ENCODE measurements at places on chromosomes 3 and 15. TPM values are rescaled to one million over a fixed set of nuclear protein-coding genes. Genes with fewer than 3 reads are reported as not detected.

The ACKR4 gene
- not detected for total RNA-seq

DNA sequence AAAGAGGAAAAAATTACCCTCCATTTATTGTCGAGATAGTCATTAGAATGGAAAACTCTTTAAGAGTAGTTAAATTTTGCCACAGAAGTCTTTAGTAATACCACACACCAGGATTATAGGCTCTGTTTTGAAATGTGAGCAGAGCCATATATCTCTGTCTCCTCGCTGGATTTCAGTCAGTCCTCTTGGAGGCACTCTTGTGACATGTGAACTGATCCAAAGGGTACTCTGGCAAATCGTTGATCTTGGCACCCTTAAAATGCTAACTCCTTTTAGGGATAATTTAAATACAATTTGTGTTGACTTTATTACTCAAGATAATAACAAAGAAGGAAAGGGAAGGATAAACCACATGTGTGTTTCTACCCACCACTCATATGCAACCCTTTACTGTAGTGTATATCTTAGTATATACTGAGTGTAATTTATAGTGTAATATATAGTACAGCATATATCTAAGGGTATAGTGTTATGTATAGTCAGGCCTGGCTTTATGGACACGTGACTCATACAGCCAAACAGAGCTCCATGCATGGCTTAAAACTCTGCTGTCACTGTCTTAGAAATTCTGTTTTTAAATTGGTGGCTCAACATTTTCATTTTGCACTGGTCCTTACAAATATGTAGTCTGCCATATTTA, 12.3 kb upstream of the KPNA4 start:
- peak; percentile 27 for DNase-seq

DNA sequence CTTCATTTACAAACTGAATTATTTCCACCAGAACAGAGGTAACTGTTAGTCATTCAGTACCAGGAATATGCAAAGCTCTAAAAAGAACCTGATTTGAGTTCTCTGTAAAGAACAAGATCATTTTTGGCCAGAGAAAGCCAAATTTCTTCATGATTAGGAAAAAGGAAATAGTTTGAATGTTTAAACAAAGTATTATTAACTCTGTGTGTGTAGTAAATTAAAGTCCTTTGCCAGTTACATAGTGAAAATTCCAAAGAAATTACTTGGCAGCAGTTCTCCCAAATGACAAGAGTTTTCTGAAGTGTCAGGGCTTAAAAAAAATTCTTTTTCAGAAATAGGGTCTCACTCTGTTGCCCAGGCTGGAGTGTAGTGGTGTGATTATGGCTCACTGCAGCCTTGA, 24.5 kb downstream of the QTRT2 start:
- no peak for DNase-seq

GRCh38 chr3:48544141-48544540, 12.5 kb downstream of the PFKFB4 start:
- DNase-seq = no peak

The C3orf70 gene
- total RNA-seq = 1.3 TPM

DNA sequence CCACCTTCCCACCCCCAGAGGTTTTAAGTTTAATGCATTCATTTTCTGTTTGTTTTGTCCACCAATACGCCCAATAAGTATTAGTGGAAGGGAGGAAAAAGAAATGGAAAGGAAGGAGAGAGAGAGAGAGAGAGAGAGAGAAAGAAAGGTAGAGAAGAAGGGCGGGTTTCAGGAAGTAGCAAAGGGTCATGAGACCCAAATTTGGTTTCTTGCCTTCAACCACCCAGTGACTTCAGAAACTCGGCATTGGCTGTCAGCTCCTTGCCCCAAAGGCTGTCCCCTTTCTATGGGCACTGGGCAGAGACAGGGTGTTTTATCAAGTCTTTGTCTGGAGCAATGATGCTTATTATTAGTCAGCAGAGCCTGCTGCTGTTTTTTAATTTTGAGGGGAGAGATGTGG, 13.5 kb upstream of the NR1D2 start:
- DNase-seq = no peak

DNA sequence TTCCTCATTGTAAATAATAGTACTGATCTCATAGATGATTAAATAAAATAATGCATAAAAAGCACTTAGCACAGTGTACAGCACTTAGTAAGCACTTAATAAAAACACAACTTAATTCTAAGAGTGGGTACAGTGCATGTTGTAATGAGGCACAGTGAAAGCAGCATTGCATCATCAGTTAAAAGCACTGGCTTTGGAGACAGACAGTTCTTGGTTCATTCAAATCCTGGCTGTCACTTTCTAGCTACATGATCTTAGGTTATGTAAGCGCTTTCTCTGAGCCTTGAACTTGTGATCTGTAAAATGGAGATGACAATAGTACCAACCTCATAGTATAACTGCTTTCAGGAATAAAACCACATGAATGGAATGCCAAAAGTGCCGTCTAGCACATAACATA, 151.5 kb downstream of the DPH6 start:
- DNase-seq = no peak

The PAQR9 gene
- 0.21 TPM for total RNA-seq

- DNase-seq = peak; percentile 1
These were observed 173.8 kb downstream of the SMAD6 start for GRCh38 chr15:66875588-66876420.

- DNase-seq = no peak
These were observed 18.5 kb downstream of the SNUPN start for GRCh38 chr15:75606711-75607699.

The EFL1 gene
- total RNA-seq = 10.5 TPM

GRCh38 chr3:97957617-97958311, 14.5 kb downstream of the RIOX2 start:
- no peak for DNase-seq
